Mesenteric fat pad (tissue), 1 donor: ENCODE measurements at places on chromosomes 3 and 15. TPM values are rescaled to one million over a fixed set of nuclear protein-coding genes. Genes with fewer than 3 reads are reported as not detected.

Gene EIF4A2
- total RNA-seq, result 237 TPM

Gene GNAT1
- total RNA-seq, result not detected

Gene C3orf20
- total RNA-seq, result 0.16 TPM

DNA sequence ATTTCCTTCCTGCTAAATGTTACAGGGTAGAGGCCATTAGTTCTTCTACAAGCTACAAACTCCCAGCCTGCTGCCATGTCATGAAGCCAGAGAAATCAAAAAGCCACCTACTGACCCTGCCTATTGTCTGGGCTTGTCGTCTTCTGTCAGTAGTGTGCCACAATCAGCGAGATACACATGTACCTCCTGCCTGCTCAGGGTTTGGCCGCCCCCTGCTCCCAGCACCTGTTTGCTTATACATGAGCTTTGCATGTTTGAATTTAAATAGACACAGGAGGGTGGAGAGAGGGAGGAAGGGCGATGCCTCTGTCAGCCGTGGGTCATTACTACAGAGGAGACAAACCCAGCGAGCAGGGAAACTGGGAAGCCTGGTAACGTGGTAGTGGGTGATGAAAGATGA lies 106.1 kb downstream of the ROBO2 start:
- DNase-seq, result no peak

DNA sequence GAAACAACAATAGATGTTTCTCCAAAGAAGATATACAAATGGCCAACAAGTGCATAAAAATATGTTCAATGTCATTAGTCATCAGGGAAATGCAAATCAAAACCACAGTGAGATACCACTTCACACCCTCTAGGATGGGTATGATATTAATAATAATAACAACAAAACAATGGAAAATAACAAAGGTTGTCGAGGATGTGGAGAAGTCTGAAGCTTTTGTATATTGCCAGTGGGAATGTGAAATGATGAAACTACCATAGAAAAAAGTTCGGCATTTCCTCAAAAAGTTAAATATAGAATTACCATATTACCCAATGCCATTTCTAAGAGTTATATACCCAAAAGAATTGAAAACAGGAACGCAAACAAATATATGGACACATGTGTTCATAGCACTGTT lies 10.8 kb downstream of the BHLHE40 start:
- DNase-seq, result no peak

GRCh38 chr15:96622714-96623113 lies 292.2 kb downstream of the NR2F2 start:
- DNase-seq, result no peak
